T-cell (primary cell): ENCODE measurements at places on chromosomes 4 and X.

- no peaks in the 10 kb centered on the region for H3K36me3 ChIP-seq
- no peak overlapping the region for H3K4me3 ChIP-seq
- DNase-seq, result no peak
- H3K27me3 ChIP-seq, result peaks cover 3% of the 10 kb centered on the region
Measured at GRCh38 chr4:81021142-81021944, 9.2 kb upstream of the BMP3 start.

DNA sequence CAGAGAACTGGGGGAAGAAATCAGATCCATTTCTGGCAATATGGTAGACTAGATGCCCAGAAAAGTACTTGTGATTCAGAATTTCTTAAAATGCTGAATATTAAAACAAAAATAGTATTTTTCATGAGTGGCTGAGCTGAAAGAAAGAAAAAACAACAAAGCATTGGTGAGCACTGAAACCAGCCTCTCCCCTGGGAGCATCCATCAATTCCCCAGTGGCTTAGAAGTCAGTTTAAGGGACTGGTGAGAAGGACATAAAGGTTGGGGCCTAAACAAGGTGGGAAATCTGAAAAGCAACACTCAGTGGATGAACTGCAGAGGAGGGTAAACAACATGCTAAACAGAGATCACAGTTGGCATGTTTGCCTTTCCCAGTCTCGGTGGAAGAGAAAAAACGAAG, 20.4 kb downstream of the LRBA start:
- H3K27ac ChIP-seq, result no peak overlapping the region
- DNase-seq, result no peak
- H3K27me3 ChIP-seq, result no peaks in the 10 kb centered on the region
- no peak overlapping the region for H3K4me3 ChIP-seq
- H3K4me1 ChIP-seq, result no peaks in the 10 kb centered on the region

- peaks cover 11% of the 10 kb centered on the region for H3K27me3 ChIP-seq
- no peaks in the 10 kb centered on the region for H3K36me3 ChIP-seq
- H3K4me3 ChIP-seq, result no peak overlapping the region
- no peak for DNase-seq
- no peak overlapping the region for H3K27ac ChIP-seq
- no peaks in the 10 kb centered on the region for H3K4me1 ChIP-seq
Measured at GRCh38 chr4:52665592-52665991, 6.5 kb upstream of the USP46 start.

DNA sequence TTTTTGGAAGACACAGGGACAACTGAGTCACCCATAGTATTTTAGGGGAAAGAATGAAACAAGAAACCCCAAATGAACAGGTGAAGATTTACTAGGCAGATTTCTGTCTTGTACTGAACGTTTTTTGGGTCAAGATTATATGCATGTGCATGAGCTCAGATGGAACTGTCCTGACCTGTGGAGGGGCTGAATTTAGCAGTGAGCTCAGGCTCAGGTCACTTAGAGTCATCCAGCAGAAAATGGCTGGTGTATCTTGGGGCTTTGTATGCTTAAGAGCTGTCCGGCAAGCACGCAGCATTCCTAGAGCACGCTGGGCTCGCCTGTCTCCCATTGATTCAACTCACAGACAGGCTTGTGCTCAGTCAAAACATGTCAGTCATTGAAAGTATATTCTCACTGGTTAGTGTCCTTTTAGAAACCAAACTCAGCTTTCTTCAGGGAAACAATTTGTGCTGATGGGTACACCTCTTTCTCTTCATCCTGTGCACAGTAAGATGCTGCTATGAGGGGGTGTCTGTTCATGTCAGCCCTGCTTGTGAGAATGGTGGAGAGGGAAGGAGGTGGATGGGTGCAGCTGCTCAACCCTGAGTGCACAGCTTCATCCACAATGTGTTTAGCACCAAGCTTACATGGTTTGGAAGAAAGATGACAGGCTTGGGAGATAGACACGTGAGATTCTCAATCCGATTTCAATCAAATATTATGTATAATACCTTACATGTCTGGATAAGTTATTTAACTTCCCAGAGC, 47.5 kb upstream of the PDLIM3 start:
- DNase-seq, result no peak
- no peak overlapping the region for H3K27ac ChIP-seq
- peaks cover 16% of the 10 kb centered on the region for H3K27me3 ChIP-seq
- peaks cover 7% of the 10 kb centered on the region for H3K4me1 ChIP-seq
